ENCODE measurements at places on chromosomes 5 and 9.
A peak's percentile ranks its signal among the peaks of the same experiment; 100 is the strongest.

DNA sequence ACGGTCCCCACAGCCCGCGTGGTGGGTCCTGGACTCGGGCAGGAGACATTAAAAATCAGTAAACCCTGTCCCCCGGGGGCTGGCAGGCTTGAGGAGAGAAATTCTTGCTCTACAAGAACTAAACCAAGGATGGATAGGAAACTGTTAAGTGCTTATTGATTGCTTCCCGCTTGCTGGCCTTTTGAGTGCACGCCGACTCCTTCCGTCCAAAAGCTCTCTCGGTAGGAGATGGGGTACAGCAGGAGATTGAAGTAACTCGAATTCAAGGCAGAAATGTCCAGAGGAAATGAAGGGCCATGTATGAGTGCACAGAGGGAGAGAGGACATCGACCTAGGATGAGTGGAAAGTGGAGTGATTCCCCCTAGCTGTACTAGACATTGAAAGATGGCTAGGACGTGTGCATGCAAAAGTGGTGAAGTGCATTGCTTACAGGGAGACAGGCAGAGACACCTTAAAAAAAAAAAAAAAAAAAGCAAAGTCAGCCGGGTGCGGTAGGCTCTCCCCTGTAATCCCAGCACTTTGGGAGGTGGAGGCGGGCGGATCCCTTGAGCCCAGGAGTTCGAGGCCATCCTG, 923 bp downstream of the RECK start:
- no peak for DNase-seq

DNA sequence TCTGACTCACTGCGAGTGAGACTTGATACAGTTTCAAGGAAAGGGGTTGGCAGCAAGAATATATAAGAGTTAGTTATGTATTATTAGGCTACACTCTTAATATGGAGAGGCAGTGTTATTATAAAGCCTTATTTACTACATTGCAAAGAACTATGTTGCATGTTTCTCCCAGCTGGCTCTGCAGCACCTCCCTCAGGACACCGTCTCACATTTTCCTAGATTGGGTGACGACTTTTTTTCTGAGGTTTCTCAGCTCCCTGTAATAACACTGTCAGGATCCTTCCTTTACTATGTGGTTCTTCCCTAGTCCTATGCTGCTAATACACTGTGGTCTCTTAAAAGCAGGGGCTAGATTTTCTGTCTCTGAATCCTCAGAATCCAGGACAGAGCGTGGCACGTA, 153.7 kb downstream of the INSYN2B start:
- DNase-seq = no peak

DNA sequence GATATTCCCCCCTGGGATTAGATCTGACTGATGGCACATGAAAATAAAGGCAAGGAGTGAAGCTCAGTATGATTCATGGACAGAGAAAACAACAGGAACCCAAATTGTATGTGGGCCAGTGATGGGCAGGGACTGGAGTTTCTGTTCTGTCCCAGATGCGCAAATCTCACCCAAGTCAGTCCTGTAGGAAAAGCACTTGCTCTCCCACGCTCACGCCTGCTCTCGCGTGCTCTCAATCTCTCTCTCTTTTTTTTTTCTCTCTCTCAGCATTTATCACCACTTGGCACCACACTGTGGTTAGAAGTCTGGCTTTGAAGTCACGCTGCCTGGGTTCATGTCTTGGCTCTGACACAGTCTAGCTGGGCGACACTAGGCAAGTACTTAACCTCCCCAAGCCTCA, 106.5 kb upstream of the LRRTM2 start:
- DNase-seq = peak; percentile 51

DNA sequence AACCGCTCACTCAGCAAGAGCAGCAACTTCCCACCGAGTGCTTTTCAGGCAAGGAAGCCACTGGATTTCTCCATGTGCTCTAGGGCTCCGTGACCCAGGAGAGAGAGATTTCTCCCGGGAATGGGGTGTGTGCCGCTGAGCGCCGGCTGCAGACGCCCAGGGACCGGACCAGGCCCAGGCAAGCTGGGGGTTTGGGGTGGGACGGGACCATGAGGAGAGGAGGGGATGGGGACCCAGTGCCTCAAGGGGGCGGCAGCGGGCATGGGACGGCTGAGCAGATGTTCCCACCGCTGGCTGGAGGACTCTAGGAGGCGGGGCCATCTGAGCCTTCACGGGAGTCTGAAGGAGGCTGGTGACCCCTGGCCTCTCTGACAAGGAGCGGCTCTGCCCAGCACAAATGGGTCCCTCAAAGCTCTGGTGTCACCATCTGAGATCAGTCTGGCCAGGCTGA, 8.5 kb downstream of the LCN9 start:
- DNase-seq = peak; percentile 8

- DNase-seq = no peak
Observed at GRCh38 chr9:99634186-99634585, 187.5 kb upstream of the NR4A3 start.

DNA sequence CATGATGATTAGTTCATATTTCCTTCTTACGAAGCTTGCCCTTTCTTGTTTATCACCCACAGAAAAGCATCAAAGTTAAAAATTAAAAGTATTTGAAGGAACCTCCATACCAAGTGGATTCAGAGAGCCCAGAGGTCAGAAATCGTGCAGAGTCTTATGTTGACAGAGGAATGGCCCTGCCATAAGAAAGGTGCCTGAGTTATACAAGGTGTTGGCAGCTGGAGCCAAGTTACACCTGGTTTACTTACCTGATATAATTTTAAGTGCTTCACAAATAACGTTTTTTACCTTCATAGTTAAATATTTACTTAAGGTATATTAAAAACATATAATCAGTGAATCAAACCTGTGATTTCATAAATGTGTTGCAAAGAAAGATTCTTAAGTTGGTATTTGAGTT, 42.3 kb upstream of the DHFR start:
- DNase-seq = no peak

GRCh38 chr9:110912419-110913291, 125.6 kb downstream of the LPAR1 start:
- no peak for DNase-seq

DNA sequence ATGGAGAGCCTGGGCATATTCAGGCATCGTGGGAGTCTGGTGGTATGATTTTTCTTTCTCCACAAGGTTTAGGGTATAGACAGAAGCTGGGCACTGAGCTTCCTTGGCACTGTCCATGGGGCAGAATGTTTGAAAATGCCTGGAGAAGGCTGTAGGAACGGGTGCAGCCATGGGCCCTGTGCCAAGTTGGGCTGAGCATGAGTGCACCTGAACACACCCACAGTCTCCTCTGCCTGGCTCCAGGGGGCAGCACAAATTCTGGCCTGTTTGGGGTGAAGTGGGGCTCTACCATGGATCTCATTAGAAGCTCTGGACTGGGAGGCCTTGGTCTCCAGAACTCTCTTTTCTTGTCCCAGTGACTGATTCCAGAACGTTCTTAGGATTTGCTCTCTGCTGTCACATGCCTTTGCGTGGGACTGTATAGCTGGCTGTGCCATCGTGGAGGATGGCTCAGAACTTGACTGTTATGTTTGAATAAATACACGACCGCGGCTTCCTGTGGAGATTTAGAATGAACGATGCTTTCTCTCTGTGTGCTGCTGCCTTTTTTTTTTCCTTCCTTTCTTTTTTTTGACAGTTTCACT, 229.8 kb downstream of the FANCC start:
- peak; percentile 10 for DNase-seq

GRCh38 chr5:181188700-181189362, 16.2 kb downstream of the TRIM7 start:
- DNase-seq = peak; percentile 86

- peak; percentile 42 for DNase-seq
Observed at GRCh38 chr9:129988607-129989361, 54.2 kb downstream of the FNBP1 start.

- DNase-seq = no peak
Observed at GRCh38 chr5:73298251-73298771, 125.3 kb downstream of the TMEM174 start.

- DNase-seq = no peak
Observed at GRCh38 chr5:116785106-116785505, 210.5 kb upstream of the SEMA6A start.

DNA sequence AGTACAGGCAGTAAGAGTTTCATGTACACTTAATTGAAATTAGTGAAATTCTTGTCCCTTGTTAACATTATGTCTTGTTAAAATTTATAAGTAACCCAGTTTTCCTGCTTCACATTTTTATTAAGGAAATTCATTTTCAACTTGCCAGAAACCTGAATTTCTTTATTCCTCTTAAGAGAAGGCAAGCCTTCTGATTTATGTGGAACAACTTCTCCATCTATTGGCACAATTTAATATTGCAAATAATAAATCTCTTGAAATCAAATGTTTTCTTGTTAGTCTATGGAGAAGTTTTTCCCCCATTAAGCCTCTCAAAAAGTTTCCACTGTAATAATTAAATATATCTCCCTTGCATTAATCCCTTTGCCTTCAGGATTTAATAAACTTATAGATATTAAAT, 33.8 kb upstream of the ACO1 start:
- DNase-seq = no peak

- DNase-seq = no peak
Observed at GRCh38 chr5:158917731-158918130, 182.0 kb downstream of the EBF1 start.

DNA sequence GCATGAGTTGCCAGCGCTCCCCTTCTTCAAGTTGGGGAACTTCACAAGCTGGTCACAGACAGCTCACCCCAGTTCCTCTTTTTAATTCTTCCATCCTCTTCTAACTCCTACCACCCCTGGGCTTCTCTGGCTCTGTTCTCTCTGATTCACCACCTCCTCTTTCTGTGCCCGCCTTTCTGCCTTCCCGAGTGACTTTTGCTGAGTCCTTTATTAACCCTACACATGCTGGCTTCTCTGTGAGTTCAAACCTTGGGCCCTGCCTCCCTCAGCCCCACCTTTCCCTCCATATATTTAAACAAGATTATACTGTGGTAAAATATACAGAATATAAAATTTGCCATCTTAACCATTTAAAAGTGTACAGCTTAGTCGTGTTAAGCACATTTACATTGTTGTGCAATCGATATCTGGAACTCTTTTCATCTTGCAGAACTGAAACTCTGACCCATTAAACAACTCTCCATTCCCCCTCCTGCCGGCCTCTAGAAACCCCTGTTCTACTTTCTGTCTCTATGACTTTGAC, 32.0 kb downstream of the SLC46A2 start:
- no peak for DNase-seq

GRCh38 chr9:8879284-8879683, 1079.7 kb upstream of the DMAC1 start:
- no peak for DNase-seq

DNA sequence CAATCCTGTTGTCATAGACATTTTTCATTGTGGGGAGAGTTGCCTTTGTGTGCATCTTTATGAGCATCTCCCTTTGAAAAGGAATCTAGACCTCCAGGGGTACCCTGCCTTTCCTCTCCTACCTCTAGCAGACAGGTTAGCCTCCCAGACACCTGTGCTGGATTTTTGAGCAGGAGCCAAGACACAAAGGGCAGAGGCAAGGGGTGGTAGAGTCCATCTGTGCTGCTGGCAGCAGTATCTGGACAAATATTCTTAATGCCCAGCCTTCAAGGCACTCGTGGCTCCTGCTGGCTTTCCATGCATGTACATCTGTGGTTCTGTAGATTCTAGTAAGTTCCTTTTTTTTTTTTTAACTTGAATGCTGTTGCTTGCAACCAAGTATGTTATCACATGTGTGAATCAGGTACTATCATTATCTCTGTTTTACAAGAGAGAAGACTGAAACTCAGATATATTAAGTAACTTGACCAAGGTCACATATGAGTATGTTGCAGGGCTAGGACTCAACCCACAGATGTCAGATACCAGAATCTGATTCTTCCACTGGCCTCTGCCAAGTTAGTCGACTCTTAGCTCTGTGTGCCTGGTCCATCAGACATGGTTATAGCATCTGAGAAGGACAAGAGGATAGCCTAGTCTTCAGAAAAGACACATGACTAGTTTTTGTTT, 32.9 kb upstream of the GPR151 start:
- no peak for DNase-seq

DNA sequence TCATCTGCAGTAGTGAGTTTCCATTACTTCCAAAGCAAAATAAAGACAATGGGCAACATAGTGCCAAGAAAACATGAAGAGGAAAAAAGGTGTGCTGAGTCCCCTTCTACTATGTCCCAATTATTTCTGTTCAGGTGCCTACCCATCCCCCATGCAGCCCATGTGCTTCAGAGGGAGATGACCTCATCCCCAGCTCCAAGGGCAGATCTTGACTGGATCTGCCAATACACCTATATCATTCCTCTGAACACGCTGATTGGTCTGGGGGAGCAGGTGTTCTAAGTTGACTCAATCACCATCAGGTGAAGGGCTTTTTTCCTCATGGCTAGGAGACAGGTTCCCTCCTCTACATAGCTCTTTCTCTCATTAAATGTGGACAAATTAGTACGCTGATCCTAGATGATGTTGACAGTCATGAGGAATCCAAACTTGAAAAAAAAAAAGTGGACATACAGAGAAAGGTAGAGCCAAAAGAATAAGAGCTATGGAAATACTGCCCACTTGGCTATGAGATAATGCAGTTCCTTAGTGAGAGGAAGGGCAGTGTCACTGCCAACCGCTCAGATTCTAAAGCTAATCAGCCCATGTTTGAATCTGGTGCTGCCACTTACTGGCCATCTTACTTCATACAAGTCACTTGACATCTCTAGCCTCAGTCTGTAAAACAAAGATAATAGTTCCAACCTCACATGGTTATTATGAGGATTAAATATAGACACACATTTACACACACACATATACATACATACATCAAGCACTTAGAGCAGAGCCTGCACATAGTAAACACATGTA, 23.1 kb downstream of the PRELID2 start:
- no peak for DNase-seq

GRCh38 chr5:158461240-158461854, 602.4 kb upstream of the CLINT1 start:
- no peak for DNase-seq

GRCh38 chr9:125634040-125634717, 72.8 kb downstream of the MAPKAP1 start:
- no peak for DNase-seq

DNA sequence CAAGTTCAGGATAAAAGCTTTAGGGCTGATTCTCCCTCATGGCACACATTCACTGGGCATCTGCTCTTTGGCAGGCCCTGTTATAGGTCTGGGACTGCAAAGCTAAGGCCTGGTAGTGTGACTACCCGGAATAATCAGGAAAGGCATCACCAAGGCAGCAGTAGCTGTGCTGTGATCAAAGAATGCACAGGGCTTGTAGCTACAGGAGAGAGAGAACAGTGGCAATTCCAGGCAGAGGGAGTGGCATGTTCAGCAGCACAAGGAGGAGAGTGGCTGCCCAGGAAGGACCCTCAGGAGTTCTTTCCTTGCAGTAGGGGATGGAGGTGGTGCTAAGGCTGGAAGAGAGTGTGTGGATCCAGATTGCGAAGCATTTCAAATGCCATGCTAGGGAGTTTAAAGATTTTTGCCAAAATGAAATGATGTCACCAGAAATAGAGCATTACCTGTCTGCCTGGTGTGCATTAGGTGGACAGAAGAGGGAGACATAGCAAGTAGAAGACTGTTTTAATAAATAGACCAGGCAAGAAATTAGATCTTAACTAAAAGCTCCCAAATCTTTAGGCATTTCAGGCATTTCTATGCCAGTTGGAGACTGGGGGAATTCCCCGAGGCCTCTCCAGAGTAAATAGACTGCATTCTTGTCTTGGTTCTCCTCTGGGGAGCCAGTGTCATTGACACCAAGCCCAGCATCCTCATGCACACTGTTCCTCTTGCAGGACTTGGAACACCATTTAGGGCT, 69.1 kb downstream of the GPR21 start:
- no peak for DNase-seq

Measured in activated CD8-positive, alpha-beta T cell treated with anti-CD3 and anti-CD28 coated beads for 36 hours (primary cell).